ENCODE measurements at places on chromosomes 2 and 18. TPM values are rescaled to one million over a fixed set of nuclear protein-coding genes. Genes with fewer than 3 reads are reported as not detected.
A peak's percentile ranks its signal among the peaks of the same experiment; 100 is the strongest.

DNA sequence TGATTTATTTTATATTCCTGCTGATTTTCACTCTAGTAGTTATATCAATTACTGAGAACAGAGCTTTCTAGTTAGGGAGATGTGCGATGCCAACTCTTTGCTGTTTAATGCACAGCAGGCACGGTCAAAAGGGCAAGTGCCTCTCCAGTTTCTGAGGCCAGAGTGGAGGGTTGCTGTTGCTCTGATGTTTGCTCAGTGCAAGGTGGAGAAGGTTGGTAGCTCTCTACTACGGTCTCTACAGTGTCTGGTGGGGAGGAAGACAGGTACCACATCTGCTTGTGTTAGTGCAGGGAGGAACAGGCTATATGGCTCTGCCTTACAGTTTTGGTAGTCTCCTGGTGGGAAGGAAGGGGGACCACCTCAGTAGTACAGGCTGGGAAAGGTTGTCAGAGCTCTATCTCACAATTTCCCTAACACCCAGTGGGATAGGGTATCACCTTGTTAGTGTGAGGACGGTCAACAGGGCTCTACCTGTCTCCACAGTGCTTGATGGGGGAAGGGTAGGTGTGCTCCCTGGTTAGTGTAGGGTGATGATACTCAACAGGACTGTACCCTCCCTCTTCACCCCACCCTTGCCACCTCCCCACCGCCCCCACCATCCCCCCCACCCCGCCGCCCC is 85.9 kb downstream of the FANCL start:
- no peak for DNase-seq

Gene FMNL2
- total RNA-seq: 45.1 TPM

Gene CD226
- not detected for total RNA-seq

DNA sequence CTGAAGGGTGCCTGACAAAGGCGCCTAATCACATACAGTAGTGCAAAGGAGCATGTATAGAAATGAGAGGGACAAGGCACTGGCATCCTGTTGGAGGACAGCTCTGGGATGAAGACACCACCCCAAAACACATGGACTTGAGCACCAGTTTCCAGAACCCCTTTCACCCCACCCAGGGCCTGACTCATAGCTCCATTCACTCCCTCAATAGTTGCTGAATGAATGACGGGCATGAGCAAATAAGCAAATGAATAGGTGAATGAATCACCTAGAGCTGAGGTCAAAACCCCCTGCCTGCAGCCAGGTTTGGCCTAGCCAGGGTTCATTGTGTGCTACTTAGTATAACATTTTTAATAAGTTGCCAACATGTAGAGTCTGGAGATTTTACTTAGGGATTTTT is 66.3 kb downstream of the NRP2 start:
- DNase-seq: peak; percentile 44

Gene SPHKAP
- total RNA-seq: not detected

- DNase-seq: peak; percentile 71
Measured at GRCh38 chr2:218648088-218648786, 11.2 kb downstream of the ZNF142 start.

- no peak for DNase-seq
Measured at GRCh38 chr2:168194784-168195522, 52.4 kb downstream of the STK39 start.

DNA sequence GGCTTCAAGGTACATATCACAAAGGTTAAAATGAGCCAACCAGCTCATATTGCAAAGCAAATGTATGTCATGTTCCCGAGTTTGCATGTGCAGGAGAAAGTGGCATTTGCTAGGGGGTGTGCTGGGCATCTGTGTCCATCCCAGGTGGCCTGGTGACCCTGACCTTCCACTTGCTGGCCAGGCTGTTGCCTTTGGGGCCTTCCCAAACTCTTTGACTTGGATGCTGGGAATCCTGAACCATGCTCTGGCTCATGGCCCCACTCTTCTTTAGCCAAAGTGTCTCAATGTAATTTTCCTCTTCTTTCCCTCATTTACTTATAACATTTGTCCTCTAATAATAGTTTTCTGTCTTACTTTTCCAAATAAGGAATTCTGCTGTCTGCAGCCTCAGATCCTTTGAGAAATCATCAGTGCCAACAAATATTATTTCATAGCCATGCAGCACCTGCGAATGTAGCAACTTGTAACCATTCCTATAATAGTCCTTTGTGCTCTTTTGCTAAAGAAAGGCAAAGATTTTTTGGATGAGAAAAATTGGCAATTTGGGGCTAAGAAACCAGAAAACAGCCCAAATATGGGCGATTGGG is 64.2 kb downstream of the MTCL1 start:
- DNase-seq: no peak

DNA sequence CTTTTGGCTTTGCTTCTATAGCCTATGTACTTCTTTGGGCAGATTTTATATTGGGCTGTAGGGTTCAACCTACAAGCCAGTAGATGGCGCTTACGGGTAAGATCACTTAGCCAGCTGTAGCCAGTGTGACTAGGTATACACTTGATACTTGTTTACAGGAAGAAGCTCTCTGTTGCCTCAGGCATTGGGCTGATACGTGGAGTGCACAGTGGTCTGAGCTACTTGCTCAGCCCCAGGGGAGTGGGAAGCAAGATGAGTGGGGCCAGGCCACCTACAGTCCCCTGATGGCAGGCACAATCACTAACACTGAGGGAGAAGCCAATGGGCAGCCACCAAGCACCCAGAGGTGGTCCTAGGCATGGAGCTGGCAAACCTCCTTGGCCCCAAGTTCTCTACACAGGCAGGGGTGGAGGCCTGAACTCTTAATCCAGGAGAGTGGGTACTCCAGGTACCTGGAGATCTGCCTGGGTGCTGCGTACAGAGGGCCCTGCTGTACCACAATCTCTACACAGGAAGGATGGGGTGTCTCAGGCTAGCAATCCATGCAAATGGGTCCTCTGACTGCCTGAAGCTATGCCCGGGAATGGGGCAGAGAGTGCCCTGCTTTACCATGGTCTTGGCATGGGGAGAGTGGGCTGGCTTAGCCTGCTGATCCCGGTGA is 122.2 kb downstream of the NCOA1 start:
- DNase-seq: peak; percentile 61

DNA sequence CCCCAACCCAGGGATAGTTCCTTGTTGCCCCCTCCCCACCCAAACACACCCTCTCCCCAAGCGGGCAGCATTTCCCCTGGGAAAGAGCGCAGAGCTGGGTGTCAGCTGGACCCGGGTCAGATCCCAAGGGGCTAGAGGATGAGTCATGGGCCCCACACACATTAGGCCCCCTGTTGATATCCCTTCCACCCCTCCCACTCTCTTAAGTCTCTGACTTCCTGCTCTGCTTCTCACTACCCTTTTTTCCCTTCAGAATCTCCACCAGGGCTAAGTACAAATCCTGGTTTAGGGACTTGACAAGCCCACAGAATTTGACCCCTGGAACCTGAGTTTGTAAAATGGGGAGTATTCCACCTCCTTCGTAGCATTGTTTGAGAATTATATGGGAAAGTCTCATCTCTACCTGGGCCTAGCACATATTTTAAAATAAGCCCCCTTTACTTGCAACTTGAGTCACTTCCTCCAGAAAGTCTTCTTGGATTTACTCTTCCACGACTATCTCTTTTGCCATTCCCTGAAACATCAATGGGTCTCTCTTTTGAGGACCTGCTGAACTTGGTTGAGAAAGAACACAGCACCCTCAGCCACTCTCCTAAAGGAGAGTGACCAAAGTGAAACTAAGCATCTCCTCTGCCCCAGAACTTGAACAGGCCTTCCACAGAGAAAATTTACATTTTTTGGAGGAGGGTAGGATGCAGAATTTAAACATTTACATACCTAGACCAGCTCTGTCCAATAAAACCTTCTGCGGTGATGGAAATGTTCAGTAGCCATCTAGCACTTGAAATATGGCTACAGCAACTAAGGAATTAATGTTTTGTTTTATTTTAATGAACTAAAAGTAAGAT is 4.7 kb downstream of the RTKN start:
- DNase-seq: no peak

GRCh38 chr2:166224197-166224596 is 96.4 kb upstream of the SCN1A start:
- DNase-seq: no peak

- no peak for DNase-seq
Measured at GRCh38 chr2:187962538-187962937, 329.1 kb upstream of the GULP1 start.

DNA sequence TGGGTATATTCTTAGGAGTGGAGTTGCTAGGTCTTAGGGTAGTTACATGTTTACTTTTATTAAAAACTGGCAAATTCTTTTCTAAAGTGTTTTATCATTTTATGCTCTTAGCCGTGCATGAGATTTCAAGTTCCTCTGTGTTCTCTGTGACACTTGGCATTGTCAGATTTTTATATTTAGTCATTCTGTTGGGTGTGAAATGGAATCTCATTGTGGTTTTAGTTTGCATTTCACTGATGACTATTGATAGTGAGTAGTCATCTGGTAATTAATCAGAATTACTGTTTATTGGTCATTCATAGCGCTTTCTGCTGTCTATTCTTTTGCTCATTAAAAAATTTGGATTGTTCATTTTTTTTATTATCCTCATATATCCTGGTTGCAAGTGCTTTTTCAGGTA is 34.1 kb downstream of the RAB3GAP1 start:
- no peak for DNase-seq

DNA sequence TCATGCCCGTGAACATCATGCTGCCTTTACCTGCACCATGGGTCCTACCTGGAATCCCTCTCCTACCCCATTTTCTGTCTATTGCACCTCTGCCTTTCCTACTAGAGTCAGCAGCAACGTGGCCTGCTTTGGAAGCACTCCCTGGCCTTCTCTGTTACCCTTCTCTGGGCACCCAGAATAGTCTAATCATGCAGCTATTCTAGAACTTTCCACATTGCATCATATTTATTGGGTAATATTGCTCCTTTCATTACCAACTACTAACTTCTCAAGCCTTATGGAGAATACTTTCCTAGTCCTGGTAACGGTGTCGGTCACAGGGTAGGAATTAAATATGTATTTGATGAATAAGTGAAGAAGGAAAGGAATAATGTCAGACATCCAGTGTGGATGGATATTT is 33.3 kb upstream of the CREG2 start:
- DNase-seq: no peak

Gene RFTN2
- total RNA-seq: 2.4 TPM

DNA sequence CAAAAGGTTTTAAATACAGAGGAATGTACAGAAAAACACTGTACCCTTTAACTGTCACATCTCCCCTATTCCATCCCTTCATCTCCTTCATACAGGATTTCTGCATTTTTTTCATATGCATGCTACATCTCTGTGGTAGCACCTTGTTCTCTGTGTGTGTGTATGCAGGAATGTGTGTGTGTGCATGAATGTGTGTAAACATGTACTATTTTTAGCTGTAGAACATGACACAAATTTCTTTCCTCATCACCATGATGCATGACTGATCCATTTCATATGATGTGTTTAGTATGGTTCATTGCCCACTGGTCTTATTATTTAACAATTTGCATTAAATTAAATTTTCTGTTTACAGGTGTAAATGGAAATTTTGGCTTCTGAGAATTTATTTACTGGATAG is 21.5 kb upstream of the ZEB2 start:
- DNase-seq: no peak

- no peak for DNase-seq
Measured at GRCh38 chr2:7703048-7703447, 785.8 kb downstream of the RNF144A start.

- DNase-seq: no peak
Measured at GRCh38 chr18:52376104-52376503, 36.1 kb downstream of the DCC start.

- peak; percentile 70 for DNase-seq
Measured at GRCh38 chr18:3448838-3449511, 997 bp upstream of the TGIF1 start.

DNA sequence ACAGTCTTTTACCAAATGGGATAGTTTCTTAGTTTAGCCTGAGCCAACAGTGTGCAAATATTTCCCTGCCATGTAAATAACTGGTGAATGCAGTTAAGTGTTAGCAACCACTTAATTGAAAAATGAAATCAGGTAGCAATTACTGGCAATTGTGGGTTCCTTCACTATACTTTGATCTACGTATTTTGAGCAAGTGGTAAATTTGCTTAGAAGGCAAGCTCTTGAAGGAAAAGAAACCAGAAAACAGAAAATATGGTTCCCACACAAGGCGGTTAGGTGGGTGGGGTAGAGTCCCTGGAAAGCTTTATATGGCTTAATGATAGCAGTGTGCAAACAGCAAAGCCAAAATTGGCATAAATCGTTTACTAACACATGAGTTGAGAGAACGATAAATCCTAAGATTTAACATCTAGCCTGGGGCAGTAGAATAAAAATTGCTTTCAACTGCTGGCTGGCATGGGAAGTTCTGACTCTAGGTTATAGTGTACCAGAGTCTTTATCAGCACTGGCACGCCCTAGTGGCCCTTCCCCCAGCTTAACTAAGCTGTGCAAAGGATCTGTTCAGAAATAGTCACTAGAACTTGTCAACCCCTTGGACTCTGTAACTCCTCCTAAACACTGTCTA is 17.0 kb downstream of the SLC9A2 start:
- no peak for DNase-seq

- DNase-seq: peak; percentile 21
Measured at GRCh38 chr18:10230072-10230471, 224.4 kb upstream of the APCDD1 start.

DNA sequence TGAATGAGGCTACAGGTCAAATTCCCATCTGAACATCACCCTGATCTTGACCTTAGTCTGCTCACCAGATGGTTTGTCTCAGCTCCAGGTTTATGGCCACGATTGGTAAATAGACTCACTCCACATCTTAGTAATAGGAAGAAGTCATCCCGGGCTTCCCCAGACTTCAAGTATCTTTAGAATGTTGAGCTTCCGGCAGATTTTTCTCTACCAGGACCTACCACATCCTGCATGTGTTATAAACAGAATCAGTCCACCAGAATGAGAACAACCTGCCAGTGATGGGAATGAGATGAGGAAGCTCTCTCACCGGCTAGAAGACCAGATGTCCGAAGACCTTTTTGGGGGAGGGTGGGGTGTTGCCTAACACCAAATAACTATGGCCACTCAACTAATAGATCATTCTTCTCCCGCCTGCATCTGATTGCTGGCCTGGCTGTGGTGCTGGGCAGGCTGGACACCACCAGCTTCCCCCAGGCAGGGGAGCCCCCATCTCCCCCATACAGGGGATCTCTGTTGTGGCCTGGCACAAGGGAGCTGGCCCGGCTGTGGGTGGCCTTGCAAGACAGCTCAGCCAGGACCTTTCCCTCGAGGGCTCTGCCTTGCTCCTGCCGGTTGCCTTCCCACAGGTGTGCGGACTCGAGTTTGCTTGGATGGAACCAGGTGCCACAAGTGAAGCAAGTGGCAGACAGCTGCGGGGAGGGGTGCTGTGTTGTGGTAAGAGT is 88.5 kb downstream of the SH3RF3 start:
- no peak for DNase-seq

Data from H1 (cell line).